ENCODE measurements at places on chromosomes 7 and 10.
A peak's percentile ranks its signal among the peaks of the same experiment; 100 is the strongest.

DNA sequence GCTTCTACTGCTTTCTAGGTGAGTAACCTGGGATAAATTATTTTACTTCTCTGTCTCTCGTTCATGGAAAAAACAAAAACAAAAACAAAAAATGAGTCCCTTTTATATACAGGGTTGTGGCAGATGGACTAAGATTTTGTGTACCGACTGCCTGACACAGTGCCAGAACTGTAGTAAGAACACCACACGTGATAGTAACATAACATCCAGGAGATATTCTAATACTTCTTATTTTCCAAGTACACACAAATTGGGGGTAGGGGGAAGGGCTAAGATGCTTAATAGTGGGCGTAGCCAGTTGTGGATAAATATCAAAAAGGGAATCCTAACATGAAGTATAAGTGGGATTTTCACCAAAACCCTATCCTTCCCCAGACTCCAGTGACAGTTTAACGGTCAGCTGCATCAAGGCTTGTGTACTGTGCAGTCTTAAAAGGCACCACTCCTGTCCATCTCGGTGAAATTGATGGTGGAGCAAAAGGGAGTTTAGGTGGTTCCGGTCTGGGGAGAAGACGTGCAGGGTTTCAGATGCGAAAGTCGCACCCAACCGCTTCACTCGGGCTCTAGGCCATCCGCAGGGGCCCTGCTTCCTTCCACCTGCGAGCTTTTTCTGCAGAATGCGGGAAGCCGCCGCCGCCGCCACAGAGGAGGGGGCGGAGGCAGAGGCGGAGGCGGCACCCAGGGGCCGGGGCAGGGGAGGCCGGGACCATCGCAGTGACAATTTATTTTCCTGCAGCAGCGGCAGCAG is at the start of gene STAMBPL1:
Gene STAMBPL1 (plus strand): TSS at position 712 of the 748 bp plus-strand sequence. CDS start 21,464 bp downstream, outside the sequence.
- DNase-seq: peak; percentile 53

DNA sequence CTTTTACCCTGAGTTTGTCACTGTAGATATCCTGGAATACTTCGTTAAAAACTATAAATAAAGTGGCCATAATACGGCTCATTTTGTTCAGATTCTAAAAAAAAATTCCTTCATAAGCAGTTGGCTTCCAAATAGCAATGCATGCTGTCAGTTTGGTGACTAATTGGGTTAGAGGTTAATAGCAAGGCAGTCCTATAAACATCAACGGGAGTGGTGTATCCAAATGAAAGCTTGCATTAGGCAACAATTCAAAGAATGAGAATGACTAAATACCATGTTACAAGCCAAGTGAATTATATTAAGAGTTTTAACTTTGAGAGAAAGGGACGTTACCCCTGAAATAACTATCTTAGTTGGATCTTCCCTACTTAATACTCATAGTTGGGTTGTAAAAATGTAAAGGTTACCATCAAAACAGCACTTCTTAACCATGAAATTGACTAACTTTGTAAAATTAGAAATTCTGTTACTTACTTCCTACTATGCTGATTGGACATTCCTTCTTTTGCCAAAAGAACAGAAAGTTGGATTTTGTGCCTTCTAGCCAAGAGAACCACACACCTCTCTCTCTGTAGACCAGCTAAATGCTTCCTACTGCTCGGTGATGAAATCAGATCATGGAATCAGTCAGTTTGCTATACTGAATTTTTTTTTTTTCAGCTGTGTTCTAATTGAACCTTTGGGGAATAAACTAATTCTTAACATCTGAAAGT is 98.0 kb downstream of the KAT6B start:
- DNase-seq: no peak

DNA sequence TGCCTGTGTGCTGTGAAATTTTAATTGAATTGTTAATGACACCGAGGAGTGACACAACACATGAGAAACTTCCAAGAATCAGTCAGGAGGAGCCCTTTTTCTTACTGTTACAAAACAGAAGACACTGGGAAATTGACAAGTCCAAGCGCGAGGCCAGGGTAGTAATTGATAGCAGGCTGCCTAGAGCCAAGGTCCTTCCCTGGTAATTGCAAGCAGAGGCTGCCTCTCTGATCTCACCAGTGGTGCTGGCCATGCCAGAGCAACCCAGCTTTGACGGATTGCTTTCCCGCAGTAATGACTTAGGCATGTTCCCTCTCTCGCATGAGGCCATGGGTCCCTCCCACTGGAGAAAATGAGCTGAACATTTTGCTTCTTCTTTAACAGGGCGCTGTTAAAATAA is 111.5 kb downstream of the LRMDA start:
- no peak for DNase-seq

DNA sequence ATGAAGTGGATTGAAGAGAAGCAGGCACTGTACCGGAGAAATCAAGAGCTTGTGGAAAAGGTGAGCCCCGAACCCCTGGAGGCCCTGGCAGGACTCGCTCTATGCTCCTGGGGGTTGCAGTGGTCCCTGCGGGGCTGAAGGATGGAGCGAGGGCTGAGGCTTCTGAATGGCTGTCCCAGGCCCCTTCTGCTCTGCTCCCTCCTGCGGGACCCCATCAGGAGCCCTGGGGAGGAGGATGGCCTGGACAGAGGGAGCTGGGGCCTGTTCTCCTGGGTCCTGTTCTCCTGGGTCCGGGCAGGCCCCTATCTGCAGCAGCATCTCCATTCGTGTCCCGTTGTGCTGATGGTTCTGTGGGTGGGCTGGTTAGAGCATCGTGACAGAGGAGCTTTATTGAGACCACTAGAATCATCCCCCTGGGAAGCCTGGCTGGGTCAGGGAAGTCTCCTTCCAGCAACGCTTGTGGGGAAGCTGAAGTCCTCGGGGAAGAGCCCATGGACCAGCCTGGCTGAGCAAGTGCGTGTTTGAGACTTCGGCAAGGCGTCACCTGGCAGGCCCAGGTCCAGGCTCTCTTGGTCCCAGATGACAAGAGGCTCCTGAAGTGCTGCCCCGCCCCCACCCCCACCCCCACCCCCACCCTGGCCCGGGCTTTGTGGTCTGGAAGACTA is 41.1 kb upstream of the DPYSL4 start:
- no peak for DNase-seq

DNA sequence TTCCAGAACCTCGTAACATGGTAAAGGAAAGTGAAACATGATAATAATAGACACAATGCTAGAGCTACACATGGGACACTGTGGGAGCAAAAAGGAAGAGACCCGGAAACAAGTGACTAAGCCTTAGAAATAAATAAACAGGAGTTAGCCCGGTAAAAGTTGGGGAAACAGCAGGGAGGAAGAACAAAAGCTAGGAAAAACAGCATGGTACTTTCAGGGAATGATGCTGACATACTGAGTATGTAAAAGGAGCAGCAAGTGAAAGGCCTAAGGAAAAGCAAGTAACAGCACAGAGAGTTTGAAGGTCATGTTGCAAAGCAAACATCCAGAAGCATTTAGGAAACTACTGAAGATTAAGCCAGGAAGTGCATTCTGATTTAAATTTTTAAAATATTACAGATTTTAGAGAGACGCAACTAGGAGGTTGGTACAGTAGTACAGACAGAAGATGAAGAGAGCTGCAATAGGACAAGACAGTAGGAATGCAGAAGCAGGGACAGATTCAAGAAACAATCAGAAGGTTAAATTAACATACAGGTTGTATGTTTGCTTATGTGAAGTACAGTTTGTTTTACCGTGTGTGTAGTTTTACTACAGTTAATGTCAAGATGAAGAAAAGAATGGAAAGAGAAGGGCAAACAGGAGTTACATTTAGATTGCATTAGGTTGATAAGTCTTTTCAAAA is 63.7 kb downstream of the ARHGAP12 start:
- no peak for DNase-seq

DNA sequence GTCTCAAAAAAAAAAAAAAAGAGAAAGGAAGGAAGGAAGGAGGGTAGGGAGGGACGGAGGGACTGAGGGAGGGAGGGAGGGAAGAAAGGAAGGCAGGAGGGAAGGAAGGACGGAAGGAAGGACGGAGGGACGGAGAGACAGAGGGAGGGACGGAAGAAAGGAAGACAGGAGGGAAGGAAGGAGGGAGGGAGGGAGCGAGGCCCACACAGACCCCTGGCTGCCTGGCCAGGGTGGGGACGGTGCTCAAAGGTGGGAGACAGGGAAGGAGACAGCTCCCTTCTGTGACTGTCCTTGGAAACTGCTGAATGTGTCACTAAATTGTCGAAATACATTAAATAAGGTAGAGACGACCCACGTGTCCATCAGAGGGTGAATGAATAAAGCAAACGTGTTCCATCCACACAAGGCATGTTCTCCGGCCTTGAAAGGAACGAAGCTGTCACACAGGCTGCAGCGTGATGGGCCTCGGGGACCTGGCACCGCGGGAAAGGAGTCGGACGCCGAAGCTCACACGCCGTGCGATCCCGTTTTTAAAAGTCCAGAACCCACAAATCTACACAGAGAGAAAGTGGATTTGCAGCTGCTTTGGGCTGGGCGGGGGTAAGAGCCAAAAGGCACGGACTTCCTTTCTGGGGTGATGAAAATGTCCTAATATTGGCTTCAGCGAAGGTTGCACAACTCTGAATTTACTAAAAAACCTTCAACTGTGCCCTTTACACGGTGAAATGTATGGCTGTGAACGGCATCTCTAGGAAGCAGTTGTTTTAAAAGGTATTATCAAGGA is 23.3 kb downstream of the ADAP1 start:
- DNase-seq: no peak

DNA sequence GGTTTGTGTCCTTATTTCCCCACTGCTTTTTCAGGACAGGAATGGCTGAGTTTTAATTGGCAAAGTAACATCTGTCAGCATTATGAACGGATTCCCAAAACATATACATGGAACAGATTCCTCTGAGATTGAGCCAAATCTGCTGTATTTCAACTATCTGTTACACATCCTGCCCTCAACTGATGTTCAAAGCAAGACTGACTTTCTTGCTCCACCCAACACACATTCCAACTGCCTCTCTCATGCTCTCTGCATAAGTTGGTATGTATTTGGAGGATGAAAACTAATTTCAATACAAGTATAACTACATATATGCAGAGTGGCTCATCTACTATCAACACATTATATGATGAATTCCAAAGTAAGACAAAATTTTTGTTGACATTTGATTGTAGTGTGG is 342.2 kb downstream of the GATA3 start:
- DNase-seq: no peak

DNA sequence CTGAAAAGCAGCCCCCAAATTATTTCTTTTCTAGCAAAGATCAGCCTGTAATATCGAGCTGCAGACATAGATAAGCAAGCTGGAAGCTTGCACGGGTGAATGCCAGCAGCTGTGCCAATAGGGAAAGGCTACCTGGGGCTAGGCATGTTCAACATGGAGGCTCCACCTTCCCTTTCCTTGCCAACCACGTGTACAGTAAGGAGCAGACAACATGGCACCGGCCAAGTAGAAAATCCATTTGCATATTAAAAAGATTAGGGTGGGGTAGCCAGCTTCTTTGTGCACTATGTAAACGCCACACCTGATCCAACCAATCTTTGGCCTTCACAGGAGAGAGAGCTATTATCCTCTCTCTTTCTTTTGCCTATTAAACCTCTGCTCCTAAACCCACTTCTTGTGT is 56.7 kb upstream of the SEPHS1 start:
- no peak for DNase-seq

Data from activated CD4-positive, CD25-positive, alpha-beta regulatory T cell (primary cell).